Activated naive CD8-positive, alpha-beta T cell treated with anti-CD3 and anti-CD28 coated beads for 36 hours (primary cell): ENCODE measurements at places on chromosomes 7 and 10.

DNA sequence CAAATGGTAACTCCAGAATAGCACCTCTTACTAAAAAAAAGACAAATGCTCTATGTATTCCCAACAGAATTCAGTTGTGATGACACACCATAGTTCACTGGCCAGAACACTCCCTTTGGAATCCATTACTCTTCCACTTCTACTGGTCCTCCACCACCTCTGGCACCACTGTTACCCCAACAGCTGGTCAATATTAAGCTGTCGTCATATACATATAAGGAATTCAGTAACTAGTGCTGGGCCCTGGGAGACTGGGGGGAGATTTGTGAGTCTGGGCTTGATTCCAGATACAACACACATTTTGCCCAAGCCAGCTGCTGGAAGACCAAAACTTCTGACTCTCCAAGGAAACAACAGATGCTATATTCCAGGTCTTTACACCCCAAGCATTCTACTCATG lies 26.0 kb upstream of the ITGA8 start:
- no peak for DNase-seq

DNA sequence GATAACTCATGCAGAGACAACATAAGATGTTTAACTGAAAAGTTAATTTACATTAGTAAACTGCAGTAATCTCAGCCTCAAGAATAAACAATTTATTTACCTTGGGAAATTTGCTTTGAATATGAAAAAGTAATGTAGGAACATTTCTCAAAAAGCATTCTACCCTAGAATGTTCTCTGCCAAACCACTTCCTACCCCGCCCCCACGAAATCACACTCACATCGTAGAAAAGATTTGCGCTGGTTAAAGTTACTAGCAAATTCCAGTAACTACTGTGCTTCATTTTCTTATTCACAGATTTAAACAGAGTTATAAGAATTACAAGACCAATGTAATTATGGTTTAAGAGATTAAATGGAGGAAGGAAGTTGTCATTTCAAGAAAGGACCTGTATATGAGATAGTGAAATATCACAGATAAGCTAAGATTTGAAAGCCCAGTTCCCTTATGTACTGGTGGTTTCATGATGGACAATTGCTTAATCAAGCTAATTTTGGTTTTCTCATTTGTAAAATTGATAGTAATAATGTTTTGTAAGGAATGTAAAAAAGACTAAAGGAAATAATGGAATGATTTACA lies 175.4 kb downstream of the GNAI1 start:
- no peak for DNase-seq

DNA sequence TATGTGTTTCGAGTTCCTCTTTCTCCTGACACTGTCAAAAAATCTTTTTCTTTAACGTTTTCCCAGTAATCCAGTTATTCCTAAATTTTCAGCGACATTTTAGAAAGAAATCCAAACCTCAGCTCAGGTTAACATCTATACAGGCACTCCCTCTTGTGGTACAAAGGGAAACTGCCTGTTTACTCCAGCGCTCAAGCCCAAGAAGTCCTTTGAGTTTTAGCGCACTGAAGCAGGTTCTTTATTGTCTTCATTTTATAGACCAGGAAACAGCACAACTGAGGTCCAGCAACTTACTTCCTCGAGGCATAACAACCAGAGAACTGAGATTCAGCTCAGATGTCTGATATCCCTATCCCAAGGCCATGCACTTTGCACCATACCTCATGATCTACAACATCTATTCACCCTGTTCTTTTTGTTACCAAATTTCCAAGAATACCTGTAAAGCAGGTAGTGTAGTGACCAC lies 287.2 kb upstream of the MKLN1 start:
- DNase-seq: no peak

DNA sequence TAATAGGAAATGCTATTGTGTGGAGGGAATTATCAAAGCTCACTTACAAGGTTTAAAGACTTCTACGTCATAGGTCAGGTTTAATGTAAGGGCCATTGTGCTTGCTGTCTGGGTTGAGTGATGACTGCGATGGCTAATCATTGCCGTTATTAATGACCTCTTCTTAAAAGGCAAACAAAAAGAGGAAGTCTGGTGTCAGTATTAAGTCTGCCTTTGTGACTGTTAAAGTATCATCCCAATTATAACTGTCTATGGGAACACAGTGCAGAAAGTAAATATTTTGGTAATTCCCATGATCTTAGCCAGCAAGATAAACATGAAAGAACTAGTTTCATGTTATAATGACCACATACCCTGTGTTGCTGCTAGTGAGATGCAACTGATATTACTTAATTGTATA lies 382.4 kb downstream of the BBS9 start:
- no peak for DNase-seq

- no peak for DNase-seq
Measured at GRCh38 chr7:47783456-47784223, 164.6 kb downstream of the PKD1L1 start.

DNA sequence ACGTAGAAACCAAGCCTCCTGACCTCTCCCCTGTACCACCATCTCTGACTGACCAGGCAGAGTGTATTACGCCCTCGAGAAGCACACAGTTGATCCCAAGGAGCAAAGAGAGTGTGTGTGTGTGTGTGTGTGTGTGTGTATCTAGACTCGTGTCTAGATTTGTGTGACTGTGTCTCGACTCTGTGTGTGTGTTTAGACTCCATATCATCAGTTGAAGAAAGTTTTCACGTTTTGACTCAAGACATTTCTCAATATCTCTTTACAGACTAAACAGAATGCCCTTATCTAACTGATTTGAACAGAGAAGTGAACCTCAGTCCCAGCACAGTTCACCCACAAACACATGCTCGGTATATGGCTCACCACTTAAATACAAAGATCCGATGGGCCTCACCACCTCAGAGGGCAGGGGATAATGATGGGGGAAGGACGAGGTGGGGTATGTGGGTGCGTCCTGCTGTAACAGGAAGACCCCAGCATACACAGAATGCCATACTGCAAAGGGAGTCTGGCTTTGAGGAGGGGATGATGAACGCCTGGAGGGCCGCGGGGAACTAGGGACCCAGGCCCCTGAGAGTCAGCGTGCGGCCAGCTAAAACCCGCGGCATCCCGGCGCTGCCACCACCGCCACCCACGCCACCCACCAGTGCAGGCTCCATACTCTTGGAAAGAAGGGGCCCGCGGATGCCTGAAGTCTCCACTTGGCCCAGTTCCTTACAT lies 780 bp downstream of the ALDH18A1 start:
- no peak for DNase-seq

DNA sequence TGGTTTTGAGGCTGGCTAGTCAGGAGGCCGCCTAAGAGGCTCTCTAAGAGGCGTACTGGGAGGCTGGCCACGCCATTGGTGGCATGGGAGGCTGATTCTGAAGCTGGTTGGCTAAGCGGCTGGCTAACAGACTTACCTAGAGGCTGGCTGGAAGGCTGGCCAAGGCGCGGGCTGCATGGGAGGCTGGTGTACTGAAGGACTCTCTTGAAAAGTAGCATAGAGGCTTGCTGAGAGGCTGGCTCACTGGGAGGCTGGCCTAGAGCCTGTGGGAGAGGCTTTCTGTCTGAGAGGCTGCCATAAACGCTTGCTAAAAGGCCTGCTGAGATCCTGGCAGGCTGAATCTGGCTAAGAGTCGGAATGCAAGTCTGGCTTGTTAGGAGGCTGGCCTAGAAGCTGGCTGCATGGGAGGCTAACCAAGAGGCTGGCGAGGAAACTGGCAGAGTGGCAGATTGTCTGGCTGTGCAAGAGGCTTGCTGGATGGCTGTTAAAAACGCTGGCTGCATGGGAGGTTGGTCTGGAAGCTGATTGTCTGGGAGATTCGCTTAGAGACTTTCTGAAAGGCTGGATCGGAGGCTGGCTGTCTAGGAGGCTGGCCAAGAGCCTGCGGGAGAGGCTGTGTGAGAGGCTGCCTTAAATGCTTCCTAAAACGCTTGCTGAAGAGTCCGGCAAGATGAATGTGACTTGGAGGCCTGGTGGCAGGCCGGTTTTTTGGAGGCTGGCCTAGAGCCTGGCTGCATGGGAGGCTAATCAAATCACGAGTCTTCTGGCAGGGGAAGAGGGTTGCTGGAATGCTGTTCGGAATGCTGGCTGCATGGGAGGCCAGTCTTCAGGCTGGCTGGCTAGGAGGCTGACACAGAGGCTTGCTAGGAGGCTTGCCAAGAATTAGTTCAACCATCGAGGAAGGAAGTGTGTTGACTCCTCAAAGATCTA lies 134.2 kb downstream of the OR13A1 start:
- no peak for DNase-seq

- no peak for DNase-seq
Measured at GRCh38 chr10:129891806-129892205, 72.3 kb downstream of the EBF3 start.

- DNase-seq: no peak
Measured at GRCh38 chr7:97844036-97844435, 28.2 kb downstream of the ASNS start.

GRCh38 chr7:27685209-27685608 lies 22.5 kb upstream of the HIBADH start:
- no peak for DNase-seq

DNA sequence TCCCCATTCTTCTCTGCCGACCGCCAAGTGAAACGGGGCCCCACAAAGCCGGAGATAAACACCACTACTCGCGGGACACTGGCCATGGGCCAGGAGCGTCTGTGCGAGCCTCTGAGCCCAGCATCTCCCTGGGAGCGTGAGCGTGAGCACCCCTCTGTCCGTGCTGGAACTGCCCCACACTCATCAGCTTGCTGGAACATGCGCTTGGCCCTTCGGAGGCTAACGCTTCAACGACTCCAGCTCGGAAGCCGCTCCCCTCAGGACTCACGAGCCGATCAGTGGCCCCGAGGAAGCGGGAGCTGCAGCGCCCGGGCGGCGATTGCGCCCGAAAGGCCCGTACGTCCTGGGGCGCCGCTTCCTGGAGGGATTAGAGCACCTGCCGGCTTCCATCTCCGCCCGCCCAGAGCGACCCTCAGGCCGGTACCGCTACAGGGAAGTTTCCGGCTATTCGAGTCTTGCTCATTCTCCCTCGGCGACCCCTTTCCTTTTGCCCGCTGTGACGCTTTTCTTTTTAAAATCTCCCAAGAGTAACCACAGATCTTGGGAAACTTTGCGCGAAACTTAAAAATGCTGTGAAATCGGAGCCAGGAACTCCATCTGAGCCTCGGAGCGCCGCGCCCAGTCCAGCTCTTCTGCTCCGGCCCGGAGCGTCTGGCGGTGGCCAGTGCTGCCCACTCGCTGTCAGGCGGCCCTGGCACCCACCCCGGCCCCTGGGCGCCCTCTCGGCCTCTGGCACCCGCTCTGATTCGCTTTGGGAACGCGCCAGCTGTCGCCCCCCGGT lies 1.0 kb downstream of the TLL2 start:
- DNase-seq: peak; percentile 19

DNA sequence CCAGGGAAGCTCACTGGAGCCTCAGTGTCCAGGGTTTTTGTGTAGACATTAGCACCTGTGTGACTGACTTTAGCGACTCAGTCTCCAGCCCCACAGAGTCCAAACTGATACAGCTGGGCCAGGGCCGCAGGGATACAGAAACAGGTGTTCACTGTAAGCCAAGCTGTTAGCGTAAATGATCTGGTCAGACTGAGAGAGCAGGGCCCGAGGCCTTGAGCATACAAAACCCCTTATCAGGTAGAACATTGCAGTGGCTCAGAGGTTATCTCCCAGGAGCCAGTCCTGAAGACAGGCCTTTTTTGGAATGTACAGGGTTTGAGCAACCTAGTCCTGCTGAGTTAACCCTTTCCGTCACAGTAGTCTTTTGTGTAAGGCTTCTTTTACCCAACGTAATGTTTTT lies 25.0 kb downstream of the LHPP start:
- no peak for DNase-seq

DNA sequence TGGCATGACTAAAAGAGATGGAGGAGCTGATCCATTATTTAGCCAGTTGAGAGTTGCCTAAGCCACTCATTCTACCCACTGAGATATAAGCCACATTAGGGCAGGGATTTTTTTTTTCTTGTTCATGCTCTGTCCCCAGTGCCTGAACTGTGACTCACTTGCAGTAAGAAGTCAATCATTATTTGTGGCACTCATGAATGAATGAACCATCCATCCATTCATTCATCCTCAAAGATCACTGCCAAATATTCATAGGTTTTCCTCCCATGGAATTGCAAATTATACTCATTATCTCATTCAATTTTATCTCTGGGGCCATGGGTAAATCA lies 22.8 kb upstream of the ARID5B start:
- DNase-seq: no peak

DNA sequence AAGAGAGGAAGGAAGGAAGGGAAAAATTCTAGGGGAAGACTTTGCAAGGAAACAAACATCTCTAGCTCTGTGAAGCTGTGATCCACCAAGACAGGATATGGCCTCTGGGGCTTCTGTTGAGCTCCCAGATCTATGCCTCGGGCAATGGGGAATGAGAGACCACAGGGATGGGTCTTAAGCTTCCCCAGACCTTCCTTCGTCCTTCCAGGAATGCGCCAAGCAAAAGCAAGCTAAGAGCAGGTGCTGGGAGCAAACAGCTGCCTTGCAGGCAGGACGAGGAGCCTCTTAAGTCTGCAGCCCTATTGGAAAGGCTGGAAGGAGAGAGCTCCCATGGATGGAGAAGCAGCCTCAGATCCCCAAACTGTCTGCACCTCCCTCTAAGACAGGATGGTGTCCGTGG lies 21.9 kb upstream of the ELN start:
- DNase-seq: no peak

DNA sequence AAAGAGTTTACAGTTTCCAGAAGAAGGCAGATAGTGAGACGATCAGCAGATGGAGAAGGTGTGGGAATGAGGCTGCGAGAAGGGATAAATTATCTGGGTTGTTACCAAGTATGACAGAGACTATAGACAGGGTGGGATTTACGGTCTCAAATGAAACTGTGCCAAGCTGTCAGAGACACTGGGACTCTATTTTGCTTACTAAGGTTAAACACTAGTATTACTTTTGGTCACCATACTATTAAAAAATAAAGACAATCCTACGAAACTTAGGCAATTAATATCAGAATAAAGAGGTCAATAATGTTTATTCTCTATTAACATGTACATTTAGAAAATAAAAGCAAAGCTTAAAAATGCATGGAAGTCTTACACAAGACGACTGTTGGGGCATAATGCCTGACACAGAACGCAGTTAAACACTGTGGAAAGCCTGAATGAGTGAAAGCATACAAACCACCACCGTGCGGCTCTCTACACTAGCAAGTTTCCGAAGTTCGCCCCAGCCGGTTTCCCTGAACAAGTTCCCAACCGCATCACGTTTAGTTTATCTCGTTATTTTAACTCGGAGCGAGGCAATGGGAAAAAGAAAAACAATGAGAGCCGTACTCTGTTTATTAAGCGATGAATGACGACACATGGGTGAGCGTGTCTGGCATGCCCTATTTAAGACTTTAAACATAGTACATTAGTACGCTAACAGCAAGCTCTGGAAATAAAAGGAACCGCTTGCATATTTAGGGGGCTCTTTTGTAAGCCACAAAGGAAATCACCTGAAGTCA lies 909 bp upstream of the CC2D2B start:
- peak; percentile 42 for DNase-seq
